Dermis microvascular lymphatic vessel endothelial cell (primary cell): ENCODE measurements at places on chromosomes 13 and 19. TPM values are rescaled to one million over a fixed set of nuclear protein-coding genes. Genes with fewer than 3 reads are reported as not detected.

GRCh38 chr19:43372462-43372861 lies 19.0 kb downstream of the CD177 start:
- DNase-seq, result no peak

DNA sequence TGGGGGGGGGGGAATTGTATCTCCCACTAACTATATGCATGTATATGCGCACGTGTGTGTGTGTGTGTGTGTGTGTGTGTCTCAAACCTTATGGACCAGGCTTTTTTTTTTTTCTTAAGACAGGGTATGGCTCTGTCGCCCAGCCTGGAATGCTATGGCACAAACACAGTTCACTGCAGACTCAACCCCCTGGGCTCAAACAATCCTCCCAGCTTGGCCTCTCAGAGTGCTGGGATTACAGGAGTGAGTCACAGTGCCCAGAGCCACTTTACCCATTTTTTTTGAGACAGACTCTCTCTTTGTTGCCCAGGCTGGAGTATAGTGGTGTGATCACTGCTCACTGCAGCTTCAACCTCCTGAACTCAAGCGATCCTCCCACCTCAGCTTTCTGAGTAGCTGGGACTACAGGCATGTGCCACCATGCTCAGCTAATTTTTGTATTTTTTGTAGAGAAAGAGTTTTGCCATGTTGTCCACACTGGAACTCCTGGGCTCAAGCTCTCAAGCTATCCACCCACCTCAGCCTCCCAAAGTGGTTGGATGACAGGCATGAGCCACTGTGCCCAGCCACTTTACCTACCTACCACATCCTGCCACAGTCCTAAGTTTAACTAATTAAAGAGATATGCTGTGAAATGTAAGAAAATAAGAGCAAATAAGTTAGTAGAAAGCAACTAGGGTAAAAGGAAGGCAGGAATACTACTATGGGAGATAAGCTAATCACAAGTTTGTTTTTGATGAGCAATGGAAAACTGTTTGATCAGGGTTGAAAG lies 2.4 kb downstream of the ZMYM5 start:
- peak; percentile 51 for DNase-seq

GRCh38 chr13:51922771-51923480 lies 61.2 kb downstream of the CCDC70 start:
- DNase-seq, result no peak

Gene TSHZ3
- total RNA-seq, result 0.77 and 1.6 TPM in 2 replicates

Gene ONECUT3
- total RNA-seq, result not detected in 2 replicates

Gene HIF3A
- 11.9 and 14.8 TPM in 2 replicates for total RNA-seq

Gene ZNF888
- 4.3 and 4.7 TPM in 2 replicates for total RNA-seq

Gene CYP2A7
- not detected in 2 replicates for total RNA-seq

Gene LILRA6
- total RNA-seq, result not detected in 2 replicates
